GM04503 (cell line): ENCODE measurements at places on chromosomes 4 and X.
A peak's percentile ranks its signal among the peaks of the same experiment; 100 is the strongest.

- no peak for DNase-seq
Measured at GRCh38 chr4:27049239-27049829, 188.7 kb downstream of the STIM2 start.

- DNase-seq, result peak; percentile 9
Measured at GRCh38 chrX:16386126-16386525, 218.8 kb downstream of the MAGEB17 start.

- peak; percentile 35 for DNase-seq
Measured at GRCh38 chr4:89737888-89738287, 99.1 kb downstream of the SNCA start.

- DNase-seq, result no peak
Measured at GRCh38 chr4:101217353-101218031, 129.8 kb downstream of the PPP3CA start.

DNA sequence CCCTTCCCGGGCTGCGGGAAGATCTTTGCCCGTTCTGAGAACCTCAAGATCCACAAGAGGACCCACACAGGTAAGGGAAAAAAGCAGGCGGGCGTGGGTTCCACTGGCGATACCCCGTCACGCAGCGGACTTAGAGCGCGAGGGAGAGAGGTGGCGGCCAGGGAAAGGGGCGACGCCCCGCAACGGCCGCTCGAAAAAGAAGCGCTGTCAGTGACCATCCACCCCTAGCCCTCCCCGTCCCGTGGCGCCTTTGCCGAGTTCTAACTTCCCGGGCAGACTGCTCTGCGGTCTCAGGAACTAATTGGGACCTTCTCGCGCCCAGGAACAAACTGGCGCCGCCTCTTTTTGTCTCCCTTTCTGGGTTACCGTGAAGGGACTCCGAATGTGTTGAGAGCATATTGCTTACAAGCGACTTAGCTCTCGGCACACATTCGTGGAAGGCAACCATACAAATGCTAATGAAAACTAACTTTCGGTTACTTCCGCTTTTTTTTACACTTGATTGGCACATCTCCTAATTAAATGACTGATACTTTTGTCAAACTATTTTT is 1.8 kb downstream of the ZIC3 start:
- no peak for DNase-seq

DNA sequence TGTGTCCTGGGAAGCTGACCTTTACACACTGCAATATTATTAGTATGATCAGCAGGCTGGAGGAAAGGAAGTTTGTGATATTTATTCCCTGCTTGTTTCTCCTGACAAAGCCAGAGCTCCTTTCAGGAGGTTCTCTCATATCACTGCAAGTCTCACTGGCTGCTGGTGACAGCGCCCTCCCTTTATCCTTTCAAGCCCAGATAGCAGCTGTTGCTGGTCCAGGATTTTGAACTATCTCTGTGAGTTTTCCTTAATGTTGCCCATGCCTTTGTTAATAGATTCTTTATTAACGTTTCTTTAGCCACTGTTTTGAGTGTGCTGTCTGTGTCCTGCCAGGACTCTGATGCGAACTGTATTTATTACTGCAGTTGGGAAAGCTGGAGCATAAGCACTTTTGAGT is 518.7 kb downstream of the C4orf33 start:
- DNase-seq, result no peak

- no peak for DNase-seq
Measured at GRCh38 chr4:135598151-135598550, 1396.6 kb upstream of the PABPC4L start.

DNA sequence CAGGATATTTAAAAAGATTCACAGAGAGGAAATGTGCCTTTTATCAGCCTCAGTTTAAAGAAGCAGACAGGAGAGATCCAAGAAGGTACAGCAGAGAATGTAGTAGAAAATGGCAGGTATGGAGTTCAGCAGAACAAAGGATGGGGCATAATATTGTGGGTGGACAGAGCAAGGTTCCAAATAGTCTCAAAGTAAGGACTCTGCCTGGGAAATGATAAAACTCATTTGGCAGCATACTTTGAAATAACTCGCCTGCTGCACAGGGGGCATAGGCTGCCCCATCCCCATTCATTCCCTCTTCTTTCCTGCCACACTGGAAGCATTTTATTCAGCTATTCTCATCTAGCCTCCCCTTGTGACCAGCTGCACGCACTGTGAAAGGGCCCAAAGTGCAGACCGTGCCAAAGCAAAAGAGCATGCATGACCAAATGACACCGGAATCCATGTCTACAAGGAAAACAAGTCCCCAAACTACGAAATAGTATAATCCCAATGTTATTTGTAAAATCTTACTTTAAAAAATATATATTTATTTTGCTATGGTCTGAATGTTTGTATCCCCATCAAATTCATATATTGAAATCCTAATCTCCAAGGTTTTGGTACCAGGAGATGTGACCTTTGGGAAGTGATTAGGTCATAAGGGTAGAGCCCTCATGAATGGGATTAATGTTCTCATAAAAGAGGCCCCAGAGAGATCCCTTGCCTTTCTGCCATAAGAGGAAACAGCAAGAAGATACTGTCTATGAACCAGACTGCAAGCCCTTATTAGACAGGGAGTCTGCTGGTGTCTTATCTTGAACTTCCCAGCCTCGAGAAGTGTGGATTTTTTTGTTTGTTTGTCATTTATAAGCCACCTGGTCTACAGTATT is 77.4 kb upstream of the PRSS48 start:
- DNase-seq, result no peak
